GDM1 (cell line): ENCODE measurements at places on chromosomes 4 and X.

DNA sequence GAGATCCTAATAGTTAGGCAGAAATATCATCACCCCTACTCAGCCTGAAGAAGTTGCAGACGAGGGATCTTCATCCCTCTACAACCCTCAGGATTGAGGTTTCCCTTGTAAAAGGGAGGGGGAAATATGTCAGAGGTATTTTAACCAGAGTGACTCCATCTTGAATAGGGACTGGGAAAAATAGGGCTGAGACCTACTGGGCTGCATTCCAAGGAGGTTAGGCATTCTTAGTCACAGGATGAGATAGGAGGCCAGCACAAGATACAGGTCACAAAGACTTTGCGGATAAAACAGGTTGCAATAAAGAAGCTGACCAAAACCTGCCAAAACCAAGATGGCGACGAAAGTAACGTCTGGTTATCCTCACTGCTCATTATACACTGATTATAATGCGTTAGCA lies 17.5 kb downstream of the IL13RA2 start:
- DNase-seq = no peak

GRCh38 chrX:48754238-48754637 lies 7.3 kb upstream of the GLOD5 start:
- DNase-seq = no peak

DNA sequence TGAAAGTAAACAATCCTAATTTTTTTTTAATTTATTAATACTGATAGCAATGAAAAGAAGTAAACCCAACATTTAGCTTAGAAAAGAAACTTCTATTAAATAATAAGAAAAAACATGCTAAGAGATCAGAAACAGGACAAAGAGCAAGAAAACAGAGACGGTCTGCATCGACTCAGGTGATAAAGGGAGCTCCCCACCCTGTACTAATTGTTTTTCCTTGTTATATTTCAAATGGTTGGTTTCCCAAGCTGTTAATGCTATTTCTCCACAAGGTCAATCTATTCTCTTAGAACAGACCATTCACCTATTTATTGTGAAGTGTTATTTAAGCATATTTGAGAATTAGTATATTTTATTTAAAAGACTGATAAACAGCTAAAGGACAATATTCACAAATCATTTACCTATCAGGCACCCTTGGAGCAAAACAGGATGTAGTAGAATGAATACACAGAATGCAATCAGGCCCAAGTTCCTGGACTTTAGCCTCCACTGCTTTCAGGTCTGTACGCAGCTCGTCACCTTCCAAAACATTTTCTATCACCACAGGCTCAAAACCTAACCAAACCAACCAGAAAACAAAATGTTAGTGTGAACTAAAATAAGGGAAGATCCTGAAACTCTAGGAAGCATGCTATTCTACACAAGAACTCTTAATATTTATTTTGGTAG lies 5.5 kb downstream of the SEPSECS start:
- DNase-seq = no peak

DNA sequence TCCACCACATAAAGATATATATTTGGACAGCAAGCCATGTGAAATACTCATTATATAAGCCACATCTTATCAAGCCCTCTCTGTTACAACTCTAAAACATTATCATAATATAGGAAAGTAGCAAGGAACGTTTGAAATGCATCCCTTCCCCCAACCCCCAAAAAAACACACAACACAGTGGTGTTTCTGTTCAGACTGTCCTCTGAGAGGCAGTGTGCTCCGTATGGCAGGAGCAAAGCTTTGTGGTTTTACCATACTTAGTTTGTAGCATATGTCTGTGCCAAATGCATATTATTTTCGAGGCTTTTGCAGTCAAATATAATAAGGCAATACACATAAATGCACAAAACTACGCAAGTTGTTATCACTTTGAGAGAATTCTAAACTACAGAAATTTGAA lies 194.2 kb downstream of the RAPGEF2 start:
- peak; percentile 2 for DNase-seq
